ENCODE measurements at places on chromosomes 2 and 18. TPM values are rescaled to one million over a fixed set of nuclear protein-coding genes. Genes with fewer than 3 reads are reported as not detected.

The ARHGAP15 gene
- 16.8 TPM for total RNA-seq

The GKN2 gene
- total RNA-seq: not detected

The NEUROD1 gene
- not detected for total RNA-seq

The GALR1 gene
- not detected for total RNA-seq

The CYRIA gene
- total RNA-seq: 5.1 TPM

DNA sequence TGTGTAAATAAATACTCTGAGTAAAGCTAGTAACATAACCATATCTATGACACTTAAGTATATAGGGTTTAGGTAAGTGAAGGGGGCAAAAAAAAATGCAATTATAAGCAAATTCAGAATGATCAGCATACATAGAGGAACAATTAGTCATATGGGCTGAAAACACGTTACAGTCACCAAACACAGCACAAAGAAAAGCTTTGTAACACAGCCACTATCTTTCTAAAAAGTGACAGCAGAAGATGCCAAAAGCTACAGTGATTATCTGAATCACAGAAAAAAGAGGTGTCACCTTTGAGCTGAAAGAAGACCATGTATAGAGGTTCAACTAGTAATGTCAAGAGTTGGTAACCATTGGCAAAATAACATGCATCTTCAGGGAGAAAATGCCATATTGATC lies 115.5 kb downstream of the ERBB4 start:
- no peaks in the 10 kb centered on the region for H3K4me1 ChIP-seq
- H3K27ac ChIP-seq: no peak overlapping the region
- H3K36me3 ChIP-seq: no peaks in the 10 kb centered on the region
- no peak overlapping the region for H3K4me3 ChIP-seq
- DNase-seq: no peak

DNA sequence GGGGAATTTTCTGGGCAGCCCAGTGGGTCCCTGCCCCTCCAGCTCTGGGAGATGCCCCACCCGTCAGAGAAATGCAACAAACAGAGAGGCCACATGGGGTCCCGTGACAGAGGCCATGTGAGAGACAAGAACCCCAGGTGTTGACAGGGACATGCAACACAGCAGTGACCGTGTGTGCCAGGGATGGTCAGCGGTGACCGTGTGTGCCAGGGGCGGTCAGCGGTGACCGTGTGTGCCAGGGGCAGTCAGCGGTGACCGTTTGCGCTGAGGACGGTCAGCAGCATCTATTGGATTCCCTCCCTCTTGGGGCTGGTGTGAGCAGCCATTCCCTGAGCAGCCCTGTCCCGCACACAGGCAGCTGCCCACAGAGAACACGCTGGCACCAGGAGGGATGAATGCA lies 146.6 kb upstream of the OTOS start:
- DNase-seq: no peak
- H3K4me1 ChIP-seq: no peaks in the 10 kb centered on the region
- no peak overlapping the region for H3K4me3 ChIP-seq
- H3K36me3 ChIP-seq: no peaks in the 10 kb centered on the region

DNA sequence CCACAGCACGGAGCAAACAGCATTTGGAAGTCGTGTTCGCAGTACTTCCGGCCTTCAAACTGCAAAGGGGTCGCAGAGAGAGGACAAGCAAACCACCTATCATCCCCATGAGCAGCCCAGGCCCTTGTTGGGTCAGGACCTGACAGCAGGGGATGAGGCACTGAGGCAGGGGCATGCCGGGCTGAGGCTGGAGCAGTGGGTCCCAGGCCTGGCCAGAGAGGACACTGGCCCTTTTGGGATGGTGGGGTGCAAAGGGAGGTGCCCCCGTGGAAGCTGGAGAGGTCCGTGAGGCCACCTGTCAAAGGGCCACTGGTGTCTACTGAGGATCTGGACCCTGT lies 8.9 kb downstream of the GPR17 start:
- H3K4me1 ChIP-seq: no peaks in the 10 kb centered on the region
- no peak for DNase-seq
- no peaks in the 10 kb centered on the region for H3K36me3 ChIP-seq
- H3K27me3 ChIP-seq: no peaks in the 10 kb centered on the region
- no peak overlapping the region for H3K4me3 ChIP-seq
- no peak overlapping the region for H3K27ac ChIP-seq

DNA sequence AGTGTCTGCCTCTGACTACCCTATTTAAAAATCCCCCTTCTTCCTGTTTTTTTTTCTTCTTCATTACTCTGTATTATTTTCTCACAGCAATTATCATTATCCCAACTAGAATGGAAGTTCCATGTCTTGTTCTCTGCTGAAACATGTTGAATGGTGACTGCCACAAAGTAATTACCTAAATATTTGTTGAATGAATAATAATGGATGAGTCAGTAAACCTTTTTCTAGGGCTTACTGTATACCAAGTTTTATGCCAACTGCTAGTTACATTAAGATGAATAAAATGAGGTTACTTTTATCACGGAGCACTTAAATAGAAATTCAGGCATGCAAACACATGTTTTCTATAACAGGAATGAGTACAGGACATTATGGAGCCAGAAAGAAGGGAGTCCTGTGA lies 490.6 kb downstream of the THSD7B start:
- H3K27ac ChIP-seq: no peak overlapping the region
- H3K36me3 ChIP-seq: no peaks in the 10 kb centered on the region
- no peak overlapping the region for H3K4me3 ChIP-seq
- H3K27me3 ChIP-seq: no peaks in the 10 kb centered on the region

- no peak overlapping the region for H3K27ac ChIP-seq
- H3K36me3 ChIP-seq: peaks cover 6% of the 10 kb centered on the region
- no peak overlapping the region for H3K4me3 ChIP-seq
- H3K27me3 ChIP-seq: no peaks in the 10 kb centered on the region
- no peak for DNase-seq
Measured at GRCh38 chr2:38709567-38710194, 41.5 kb downstream of the SRSF7 start.

- H3K36me3 ChIP-seq: no peaks in the 10 kb centered on the region
- no peaks in the 10 kb centered on the region for H3K4me1 ChIP-seq
- no peak overlapping the region for H3K4me3 ChIP-seq
- no peak for DNase-seq
- no peak overlapping the region for H3K27ac ChIP-seq
Measured at GRCh38 chr2:240159251-240159839, 18.9 kb upstream of the OTOS start.

- H3K4me3 ChIP-seq: no peak overlapping the region
- no peaks in the 10 kb centered on the region for H3K27me3 ChIP-seq
- H3K4me1 ChIP-seq: peaks cover 19% of the 10 kb centered on the region
- DNase-seq: no peak
Measured at GRCh38 chr2:160411167-160411566, 82.4 kb downstream of the RBMS1 start.

- no peak for DNase-seq
- peaks cover 11% of the 10 kb centered on the region for H3K27me3 ChIP-seq
- no peaks in the 10 kb centered on the region for H3K36me3 ChIP-seq
- H3K4me3 ChIP-seq: no peak overlapping the region
- peaks cover 7% of the 10 kb centered on the region for H3K4me1 ChIP-seq
Measured at GRCh38 chr2:27502142-27502541, 5.5 kb downstream of the GCKR start.

GRCh38 chr2:145106293-145106692 lies 586.4 kb upstream of the ZEB2 start:
- H3K36me3 ChIP-seq: no peaks in the 10 kb centered on the region
- no peak for DNase-seq
- no peak overlapping the region for H3K27ac ChIP-seq
- H3K4me3 ChIP-seq: no peak overlapping the region
- no peaks in the 10 kb centered on the region for H3K27me3 ChIP-seq
- no peaks in the 10 kb centered on the region for H3K4me1 ChIP-seq

DNA sequence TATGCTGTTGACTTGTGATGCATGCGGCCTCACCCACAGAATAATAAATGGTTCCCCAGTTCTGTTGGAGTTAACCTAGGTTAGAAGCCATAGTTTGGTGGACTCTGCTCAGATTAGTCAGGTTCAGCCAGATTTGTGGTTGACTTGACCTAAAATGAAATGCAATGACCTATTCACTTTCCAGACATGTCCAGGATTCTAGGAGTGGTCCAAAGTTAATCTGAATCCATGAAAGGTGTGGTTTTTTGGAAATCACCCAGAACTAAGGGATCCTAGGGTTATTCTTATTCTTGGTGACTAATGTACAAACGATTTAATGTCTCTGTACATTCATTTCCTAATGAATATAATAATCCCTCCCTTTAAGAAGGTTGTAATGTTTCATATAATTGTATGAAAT lies 88.9 kb upstream of the RBBP8 start:
- H3K27me3 ChIP-seq: no peaks in the 10 kb centered on the region
- peak overlapping the region; percentile 10 for H3K27ac ChIP-seq
- H3K36me3 ChIP-seq: no peaks in the 10 kb centered on the region

- no peaks in the 10 kb centered on the region for H3K36me3 ChIP-seq
- H3K4me3 ChIP-seq: no peak overlapping the region
- DNase-seq: no peak
- no peak overlapping the region for H3K27ac ChIP-seq
- H3K4me1 ChIP-seq: peaks cover 3% of the 10 kb centered on the region
Measured at GRCh38 chr2:236682651-236683422, 113.2 kb downstream of the ACKR3 start.
